ENCODE measurements at places on chromosomes 2 and 18.

DNA sequence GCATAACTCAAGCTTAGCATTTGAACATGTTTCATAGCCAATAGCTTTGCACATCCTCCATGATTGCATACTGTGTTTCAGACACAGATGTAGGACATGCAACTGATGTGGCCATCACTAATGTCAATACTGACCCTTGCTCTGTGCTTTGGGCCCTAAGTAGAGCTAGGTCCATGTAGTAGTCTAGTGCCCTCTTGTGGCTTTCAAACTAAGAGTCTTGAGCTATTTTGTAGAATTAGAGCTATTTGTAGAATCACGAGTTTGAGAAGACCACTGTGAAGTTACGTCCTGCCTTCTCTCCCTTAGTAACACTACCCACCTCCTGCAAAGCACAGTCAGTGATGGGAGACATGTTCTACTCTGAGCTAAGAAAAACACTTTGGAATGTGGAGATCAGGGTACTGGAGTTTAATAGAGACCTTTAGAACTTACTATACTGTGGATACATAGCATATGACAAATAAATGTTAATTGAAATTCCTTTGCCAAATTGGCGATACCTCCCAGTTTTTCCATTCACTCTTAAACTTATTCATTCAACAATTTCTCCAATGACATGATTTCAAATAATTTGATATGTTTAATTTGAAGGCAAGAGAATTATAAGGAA is 306.5 kb upstream of the TNP1 start:
- DNase-seq, result no peak

DNA sequence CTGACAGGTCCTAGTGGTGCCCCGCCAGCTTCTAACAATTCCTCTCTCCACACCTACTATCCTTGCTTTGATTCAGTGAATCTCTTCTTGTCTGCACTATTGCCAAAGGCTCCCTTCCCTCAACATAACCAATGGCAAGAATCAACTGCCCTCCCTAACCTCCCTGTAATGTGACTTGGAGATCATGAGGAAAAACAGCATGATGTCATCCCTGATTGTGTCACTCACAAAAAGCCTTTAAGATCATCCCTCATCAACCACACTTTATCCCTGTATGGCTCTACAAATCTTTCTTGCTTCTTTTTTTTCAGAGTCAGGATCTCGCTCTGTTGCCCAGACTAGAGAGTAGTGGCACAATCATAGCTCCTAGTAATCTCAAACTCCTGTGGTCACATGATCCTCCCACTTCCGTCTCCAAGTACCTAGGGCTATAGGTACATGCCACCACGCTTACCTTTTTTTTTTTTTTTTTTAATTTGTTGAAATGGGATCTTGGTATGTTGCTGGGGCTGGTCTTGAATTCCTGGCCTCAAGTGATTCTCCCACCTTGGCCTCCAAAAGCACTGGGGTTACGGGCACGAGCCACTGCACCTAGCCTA is 19.7 kb downstream of the SAP130 start:
- DNase-seq, result no peak

- DNase-seq, result no peak
Measured at GRCh38 chr2:145207884-145208283, 688.0 kb upstream of the ZEB2 start.

DNA sequence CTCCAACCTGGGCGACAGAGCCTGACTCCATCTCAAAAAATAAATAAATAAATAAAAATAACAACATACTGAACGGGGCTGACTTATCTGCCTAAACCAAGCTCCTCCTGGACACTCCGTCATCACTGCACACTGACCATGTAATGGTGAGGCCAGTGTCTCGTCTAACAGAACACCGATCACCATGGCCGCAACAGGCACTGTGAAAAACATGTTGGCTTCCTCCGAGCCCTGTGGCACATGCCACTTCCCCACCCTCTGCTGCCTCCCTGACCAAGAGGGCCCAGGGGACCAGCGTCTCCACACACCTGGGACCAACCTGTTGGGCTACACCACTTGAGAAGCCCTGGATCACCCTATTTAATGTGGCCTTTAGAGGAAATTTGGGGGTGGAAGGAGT is 33.9 kb downstream of the ZNF516 start:
- DNase-seq, result no peak

GRCh38 chr18:5895876-5896740 is 786 bp upstream of the TMEM200C start:
- DNase-seq, result no peak

DNA sequence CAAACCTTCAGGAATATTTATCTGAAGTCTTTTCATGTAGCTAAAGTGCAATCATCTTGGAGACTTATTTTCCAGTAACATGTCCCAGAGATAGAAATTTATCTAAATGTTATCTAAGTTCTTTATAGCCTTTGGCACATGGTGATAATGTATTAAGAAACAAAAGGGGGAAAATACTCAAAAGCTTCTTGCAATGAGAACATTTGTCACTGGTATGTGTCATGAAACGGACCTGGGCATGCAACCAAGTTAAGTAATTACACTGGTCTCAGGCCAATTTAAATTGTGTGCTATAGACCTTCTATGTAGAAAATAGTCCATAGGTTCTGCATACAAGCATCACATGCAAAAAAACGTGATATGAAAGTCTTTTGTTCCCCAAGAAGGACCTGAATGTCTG is 136.2 kb downstream of the SLC8A1 start:
- no peak for DNase-seq

- no peak for DNase-seq
Measured at GRCh38 chr2:138381373-138381772, 120.2 kb upstream of the SPOPL start.

- DNase-seq, result no peak
Measured at GRCh38 chr18:80191907-80192652, 55.2 kb downstream of the PARD6G start.

DNA sequence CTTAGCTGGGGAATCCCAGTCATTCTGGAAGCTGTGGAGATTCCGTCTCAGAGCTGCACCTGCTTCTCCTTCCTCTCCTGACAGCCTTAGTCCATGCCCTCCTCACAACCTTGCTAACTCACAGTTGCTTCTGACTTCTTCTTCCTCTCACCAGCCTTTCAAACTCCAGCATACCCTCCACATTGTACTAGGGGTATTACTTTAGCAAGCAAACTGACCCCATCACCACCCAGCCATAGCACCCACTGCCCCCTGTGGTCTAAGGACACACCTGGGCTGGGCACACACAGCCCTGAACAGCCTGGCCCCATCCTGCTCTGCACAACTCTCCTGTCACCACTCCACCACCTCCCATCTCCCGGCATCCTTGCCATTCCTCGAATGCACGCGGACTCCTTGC is 208.2 kb downstream of the FBXO15 start:
- DNase-seq, result no peak

GRCh38 chr2:141508086-141508752 is 622.6 kb downstream of the LRP1B start:
- no peak for DNase-seq

DNA sequence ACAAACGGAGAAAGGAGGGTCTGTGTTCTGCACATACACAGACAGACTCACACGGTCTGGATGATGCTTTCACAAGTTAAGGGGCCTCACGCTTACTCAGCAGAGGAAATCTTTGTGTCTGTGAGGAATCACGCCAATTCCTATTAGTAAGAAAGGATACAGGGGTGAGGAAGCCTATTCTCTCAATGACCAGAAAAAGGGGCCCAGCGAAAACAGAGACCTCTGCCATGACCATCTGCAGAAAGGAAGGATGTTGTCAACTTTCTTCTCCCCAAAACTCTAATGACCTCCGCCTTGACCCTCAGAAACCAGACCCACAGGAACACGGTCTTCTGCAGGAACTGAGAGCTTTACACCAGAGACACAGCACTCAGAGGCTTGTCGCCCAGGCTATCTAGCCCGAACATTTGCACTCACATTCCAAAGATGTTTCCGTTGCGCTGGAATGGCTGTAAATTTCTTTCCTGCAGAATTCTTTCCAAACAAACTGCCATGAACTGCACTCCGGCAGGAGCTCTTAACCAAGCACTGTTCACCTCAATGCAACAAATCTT is 186.3 kb downstream of the TCF4 start:
- no peak for DNase-seq

DNA sequence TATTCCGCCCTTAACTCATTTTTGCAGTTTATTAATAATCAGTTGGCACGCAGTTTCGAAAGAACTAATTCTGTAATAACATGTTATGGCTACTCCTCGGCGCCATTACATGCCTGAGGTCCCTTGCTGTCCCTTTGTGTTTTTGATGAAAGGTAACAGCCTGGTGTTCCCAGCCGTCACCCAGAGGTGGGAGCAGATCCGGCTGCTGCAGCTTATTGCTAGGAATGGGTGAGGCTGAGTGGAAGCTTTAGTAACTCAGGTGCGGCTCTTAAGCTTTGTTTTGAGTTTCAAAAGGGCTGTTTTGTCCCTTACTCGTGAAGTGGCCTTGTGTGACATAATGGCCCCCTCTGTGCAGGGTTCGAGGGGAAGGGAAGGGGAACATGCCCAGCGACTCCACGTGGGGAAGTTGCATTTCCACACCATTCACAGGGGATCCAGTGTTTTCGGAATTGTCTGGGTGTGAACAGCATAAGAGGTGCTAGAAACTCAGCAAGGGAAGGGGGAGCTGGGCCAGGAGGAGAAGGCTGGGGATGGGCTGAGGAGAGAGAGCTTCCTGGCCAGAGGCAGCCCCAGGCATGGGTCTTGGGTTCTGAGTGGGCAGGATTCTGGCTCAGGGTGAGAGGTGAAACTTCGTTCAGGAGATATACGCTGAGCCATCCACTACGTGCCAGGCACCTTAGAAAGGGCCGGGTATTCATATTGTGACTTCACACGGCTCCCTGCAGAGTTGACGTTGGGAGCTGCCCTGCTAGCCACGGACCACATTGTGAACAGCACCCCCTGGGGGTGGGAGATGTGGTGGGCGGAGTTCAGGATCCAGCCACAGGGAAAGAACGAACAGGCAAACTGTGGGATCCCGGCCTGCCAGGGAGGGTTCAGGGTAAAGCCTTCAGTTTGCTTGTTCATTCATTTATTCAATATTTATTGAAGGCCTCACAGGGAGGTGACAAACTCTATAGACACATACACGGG is 84.4 kb downstream of the TGOLN2 start:
- DNase-seq, result no peak

DNA sequence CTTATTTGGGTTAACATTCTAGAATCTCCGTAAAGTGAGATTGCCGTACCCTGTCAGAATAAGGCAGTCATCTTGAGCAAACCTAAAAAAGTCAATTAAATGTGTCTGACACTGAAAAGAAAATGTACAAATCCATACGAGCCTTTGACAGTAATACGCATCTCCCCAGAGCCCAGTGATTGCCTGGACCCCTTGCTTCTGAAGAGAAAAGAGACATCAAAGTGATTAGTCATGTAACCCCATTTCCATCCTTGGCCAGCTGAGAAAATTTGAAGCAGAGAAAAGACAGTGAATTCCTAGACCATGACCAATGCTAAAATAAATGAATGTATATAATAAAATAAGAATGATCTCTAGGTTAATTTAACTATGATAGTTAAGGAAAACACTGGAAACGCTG is 1499.4 kb downstream of the SUCLG1 start:
- no peak for DNase-seq

- DNase-seq, result no peak
Measured at GRCh38 chr2:124663645-124663997, 638.5 kb downstream of the CNTNAP5 start.

- no peak for DNase-seq
Measured at GRCh38 chr2:60354713-60355112, 198.7 kb downstream of the BCL11A start.

GRCh38 chr2:218284106-218284811 is 8.0 kb downstream of the TMBIM1 start:
- peak; percentile 39 for DNase-seq

- no peak for DNase-seq
Measured at GRCh38 chr2:5509362-5509761, 182.8 kb upstream of the SOX11 start.

- no peak for DNase-seq
Measured at GRCh38 chr2:174338147-174338605, 3.4 kb downstream of the SP9 start.

- DNase-seq, result no peak
Measured at GRCh38 chr2:156434461-156435291, 1.5 kb upstream of the GPD2 start.

DNA sequence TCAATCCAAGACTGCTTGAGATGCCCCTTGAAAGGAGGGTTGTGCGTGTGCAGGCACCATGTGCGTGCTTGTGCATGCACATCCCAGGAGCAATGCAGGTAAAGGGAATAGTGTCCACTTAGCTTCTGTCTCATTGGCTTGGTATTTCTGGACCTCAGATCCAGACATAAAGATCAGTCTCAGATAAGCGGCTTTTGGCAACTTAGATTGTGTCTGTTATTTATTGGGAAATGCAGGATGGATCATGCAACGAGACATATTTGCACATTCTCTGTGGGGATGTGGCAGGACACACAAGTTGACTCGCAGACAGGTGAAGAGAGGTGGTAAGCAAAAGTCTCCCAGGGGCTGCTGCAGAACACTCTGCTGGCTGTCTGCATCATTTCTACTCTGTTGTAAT is 67.9 kb downstream of the SETBP1 start:
- DNase-seq, result no peak

GRCh38 chr18:42401131-42401673 is 446.2 kb downstream of the PIK3C3 start:
- DNase-seq, result no peak

- DNase-seq, result no peak
Measured at GRCh38 chr2:166128156-166128505, 311 bp upstream of the SCN1A start.

DNA sequence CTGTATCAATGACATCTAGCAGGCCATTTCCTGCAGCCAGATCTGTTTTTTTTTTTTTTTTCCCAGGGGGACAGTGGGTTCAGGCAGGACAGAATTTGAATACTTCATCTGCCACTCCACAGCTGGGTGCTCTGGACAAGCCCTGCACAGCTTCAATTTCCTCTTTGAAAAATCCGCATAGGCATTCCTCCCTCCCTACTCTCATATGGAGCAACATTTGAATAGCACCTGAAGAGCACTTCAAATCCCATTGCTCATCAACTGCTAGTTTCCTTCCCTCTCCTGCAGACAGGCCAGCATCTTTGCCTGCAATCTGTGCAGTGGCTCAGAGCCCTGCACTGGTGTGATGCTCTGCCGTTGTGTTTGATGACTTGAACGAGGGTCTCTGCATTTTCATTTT is 326.3 kb downstream of the TSN start:
- no peak for DNase-seq

- DNase-seq, result no peak
Measured at GRCh38 chr18:25518716-25519053, 166.7 kb upstream of the ZNF521 start.

DNA sequence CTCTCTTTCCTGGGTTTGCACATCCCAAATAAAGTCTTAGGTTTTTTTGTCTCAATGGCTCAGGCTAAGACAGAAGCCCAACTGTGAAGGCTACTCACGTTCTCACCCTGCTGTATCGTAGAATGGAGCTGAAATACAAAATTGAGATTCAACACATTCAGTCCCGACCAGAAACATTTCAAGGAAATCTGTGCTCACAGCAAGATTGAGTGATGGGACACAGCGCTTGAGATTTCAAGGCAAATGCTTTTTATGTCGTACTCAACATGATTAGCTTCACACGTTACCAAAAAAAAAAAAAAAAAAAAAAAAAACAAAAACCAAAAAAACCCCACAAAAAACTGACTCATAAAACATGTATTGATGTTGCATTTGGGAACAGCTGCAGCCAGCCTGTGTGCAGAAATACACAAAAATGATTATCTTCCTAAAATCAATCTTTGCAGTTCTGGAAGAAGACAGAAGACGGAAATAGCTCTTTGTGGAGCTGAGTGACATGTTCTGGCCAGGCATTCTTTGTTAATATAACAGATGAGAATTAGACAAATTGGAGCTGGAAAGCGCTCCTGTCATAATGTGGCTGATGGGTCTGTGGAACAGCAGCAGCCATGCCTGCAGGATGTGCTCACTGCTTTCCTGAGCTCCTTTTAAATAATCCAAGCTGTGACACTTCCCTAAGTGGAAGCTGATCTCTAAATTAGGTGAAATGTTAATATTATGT is 453.2 kb downstream of the LPIN1 start:
- no peak for DNase-seq
